ENCODE measurements at places on chromosomes 13 and 19.

DNA sequence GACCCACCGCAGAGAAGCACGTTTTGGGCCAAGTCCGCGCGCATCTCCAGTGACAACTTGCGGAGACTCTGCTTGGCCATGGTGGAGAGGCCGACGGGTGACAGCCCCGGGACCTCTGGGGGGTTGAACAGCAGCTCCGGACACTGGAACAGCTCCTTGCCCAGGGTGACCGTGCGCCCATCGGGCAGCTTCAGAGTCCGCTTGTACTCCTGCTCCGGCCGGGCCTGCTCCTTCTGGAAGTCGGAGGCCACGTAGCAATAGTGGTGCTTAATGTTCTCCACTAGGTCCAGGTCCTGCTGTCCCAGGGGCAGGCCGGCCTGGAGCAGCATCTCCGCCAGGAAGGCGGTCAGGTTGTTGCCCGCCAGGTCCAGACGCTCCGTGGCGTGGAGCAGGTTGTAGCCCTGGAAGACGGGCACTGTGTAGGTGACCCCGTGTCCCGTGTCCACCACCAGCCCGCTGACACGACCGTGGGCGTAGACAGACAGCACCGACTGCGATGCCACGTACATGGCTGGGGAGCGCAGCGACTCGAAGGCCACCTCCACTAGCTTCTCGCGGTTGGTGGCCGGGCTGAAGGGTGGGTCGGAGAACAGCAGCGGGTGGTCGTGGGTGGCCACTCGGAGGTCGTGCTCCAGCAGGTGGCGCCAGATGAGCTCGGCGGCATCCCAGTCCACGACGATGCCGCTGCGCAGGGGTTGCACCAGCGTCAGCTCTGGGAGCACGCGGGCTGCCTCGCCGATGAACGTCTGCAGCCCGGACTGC, 743 bp downstream of the ACTL9 start:
- no peak for DNase-seq

DNA sequence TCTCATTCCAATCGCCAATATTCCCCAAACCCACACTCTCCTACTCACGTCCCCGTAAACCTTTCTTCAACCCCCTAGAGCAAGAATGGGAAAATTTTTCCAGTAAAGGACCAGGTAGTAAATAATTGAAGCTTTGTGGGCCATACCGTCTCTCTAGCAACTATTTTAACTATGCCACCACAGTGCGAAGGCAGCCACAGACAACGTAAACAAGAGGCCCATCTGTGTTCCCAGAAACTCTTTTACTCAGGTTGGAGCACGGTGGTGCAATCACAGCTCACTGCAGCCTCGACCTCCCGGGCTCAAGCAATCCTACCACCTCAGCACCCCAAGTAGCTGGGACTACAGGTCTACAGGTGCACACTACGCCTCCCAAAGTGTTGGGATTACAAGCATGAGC, 3.0 kb downstream of the DPRX start:
- no peak for DNase-seq

GRCh38 chr13:29578300-29579085, 17.0 kb downstream of the SLC7A1 start:
- peak; percentile 35 for DNase-seq

DNA sequence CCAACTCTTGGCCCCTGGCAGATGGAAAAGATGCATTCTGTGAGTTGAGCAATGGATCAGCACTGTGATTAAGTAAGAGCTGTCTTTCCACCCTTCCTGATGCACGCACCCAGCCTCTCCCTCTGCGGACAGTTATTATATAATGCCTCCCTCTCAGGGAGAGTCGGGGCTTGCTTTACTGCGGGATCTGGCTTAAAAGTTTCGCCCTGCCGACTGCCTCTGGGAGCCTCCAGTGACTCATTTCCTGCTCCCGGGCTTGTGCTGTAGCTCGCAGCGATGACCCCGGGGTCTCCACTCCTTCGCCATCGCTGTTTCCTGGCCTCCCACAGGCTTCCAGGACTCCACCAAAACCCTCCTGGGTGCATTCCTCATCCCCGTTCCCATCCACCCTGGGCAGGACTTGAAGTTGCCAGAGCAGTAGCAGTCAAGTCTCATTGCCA, 107.4 kb upstream of the SLC7A1 start:
- peak; percentile 62 for DNase-seq

DNA sequence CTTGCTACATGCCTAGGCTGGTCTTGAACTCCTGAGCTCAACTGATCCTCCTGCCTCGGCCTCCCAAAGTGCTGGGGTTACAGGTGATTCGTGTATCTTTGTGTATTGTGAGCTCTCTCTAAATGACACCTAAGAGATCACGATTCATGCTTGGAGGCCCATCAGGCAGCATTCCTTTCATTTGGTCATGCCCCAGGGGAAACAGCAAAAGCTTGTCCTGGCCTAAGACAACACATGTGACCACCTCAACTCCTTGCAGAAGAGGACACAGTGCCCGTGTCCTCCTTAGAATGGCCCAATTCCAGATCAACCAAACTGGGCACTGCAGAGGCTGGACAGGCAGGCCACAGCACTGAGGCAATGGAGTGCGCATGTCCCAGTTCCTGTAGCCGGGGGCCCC, 32.5 kb downstream of the ZC3H4 start:
- no peak for DNase-seq

DNA sequence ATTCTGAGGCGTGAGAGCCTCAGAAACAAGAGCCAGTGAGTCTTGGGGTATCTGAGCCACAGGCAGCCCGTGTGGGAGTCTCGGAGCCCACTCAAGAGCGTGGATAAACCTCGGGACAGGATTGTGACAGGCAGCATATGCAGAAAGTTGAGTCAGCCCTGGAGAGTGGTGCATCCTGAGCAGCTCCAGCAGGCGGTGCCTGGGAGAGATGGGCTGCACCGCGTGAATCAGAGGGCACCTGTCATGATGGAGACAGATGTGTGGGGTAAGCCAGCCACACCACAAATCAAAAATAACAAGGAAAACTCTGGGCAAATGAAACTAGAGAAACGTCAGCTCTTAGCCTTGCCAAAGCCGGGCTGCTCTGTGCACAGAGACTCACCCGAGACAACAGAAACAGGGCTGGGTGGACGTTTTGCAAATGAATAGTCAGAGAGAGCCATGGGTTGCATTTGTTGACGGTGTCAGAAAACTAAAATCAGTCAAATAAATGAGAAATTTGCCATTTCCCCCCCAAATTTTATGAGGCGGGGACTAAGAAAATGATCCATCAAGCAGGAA, 30.0 kb upstream of the POP4 start:
- no peak for DNase-seq

GRCh38 chr19:33252418-33252962, 26.8 kb upstream of the SLC7A10 start:
- no peak for DNase-seq

DNA sequence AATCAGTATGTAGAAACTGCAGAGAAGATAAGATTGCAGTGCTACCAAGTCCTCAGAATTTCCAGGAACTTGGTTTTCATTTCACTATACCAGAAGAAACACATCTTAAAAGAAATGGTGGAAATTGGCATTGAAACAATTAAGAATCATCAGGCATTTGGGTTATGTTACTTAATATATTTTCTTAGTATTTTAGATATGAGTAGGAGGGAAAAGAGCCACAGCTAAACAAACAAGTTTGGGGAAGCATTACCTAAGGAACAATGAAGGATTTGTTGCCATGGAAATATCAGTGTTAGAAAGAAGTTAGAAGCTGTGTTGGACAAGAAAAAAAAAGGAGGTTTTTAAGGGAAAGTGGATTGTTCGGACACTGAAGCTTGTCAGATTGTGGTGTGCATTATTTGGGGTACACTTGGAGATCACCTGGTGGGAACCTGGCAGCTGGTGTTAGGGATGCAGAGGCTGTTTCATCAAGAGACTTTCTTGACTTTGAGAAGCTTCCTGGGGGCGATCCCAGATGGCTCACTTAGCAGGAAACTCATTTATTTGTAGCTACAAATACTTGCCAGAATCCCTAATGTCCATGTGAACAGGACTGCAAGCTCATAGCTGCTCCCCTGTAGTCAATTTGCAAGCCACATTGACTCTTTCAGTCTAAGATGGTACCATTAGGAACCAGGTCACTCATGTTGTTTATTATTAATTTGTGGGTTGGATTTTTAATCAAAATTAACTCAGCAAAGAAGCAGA, 246.7 kb downstream of the RFC3 start:
- no peak for DNase-seq

- DNase-seq, result no peak
Measured at GRCh38 chr19:49848938-49849337, 2.0 kb upstream of the PTOV1 start.

- DNase-seq, result no peak
Measured at GRCh38 chr13:106562301-106562700, 5.6 kb downstream of the ARGLU1 start.

- DNase-seq, result no peak
Measured at GRCh38 chr19:38101723-38102122, 122.3 kb downstream of the DPF1 start.

DNA sequence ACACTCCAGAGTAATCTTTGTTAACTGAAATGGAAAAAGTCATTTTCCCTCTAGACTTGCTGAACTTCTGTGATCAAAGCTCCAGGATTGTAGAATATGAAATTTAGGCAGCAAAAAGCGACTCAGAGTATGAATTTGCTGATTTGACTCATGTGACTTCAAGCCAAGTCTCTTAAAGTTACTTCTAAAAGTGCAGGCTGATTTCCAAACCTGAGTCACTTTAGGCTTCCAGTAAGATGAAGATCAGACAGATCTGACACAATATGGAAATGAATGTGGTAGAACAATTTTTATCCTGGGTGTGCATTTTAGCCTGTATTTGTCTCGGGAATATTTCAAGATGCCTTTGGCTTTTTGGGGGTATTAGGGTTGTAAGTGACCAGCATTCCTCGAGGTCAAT, 151.0 kb upstream of the TMTC4 start:
- DNase-seq, result no peak

DNA sequence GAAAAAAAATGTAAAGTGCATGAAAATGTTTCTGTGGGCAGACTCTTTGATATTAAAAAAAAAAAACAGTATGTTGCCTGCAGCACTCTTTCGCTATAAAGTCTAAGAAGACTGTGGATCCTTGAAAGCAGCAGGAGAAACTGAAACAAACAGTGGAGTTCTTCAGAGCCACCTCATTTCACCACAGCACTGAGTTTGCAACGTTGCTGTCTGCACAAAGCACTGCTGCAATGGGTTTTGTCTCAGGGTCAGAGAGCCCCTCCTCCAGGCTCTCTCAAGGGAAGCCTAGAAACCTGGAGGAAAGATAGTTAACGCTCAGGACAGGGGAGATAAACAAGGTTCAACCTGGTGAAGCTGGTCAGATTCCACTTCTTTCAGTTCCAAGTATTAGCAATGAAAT, 248.7 kb downstream of the EFNB2 start:
- DNase-seq, result peak; percentile 9

GRCh38 chr13:61258185-61258584, 157.5 kb downstream of the PCDH20 start:
- no peak for DNase-seq

- DNase-seq, result no peak
Measured at GRCh38 chr13:39784347-39784746, 128.9 kb downstream of the COG6 start.

DNA sequence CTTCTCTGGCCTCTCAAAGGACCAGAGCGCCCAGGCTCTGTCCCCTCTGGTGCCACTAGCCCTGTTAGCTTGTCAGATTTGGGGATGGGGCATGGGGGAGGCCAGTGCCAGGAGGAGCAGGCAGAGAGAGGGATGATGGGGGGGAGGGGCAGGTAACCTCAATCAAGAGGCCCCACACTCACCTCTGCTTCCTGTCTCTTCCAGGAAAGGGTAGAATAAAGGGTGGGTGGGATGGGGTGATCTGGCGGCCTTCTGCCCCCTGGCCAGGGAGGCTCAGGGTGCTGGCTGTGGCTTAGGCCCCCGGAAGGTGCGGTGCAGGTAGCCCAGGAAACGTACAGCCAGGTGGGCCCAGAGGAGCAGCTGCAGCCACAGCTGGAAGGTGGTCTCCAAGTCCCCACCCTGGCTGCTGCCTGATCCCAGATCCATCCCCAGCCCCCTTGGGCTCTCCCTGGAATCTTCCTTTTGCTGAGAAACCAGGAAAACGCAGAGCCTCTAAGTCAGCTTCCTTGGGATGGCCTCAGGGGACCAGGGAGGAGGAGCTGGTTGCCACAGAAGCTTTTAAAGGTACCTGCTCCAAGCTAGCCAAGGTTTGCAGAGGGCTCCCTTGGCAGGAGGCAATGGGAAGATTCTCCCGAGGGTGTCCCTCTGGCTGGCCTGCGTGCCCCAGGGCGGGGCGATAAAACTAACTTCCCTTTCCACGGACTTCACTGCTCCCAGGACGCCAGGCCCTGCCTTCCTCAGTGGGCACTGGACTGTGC, 5.3 kb downstream of the PRKACA start:
- DNase-seq, result no peak

GRCh38 chr19:49512970-49513745, 697 bp downstream of the FCGRT start:
- DNase-seq, result no peak

DNA sequence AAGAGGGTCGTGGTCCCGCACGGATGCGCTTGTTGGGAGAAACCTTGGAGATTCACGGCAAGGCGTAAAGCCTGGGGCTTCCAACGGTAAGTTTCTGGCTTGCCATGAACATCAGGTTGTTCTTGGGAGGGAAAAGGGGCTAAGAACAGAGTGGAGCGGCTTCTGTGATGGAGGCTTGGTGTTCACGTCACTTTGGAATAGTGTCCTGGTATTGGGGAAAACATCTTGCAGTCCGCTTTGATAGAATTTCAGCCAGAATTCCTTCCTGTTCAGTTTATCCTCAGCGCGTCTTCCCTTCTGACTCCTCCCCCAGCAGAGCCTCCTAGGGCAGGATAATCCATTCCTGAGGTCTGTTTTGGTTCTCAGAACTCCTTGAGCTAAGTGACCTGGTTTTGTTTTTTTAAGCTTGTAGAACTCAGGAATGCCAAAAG, 2.0 kb downstream of the KCTD15 start:
- peak; percentile 24 for DNase-seq

GRCh38 chr13:105083992-105084391, 1451.5 kb downstream of the EFNB2 start:
- DNase-seq, result no peak

GRCh38 chr19:18428787-18429674, 8.9 kb downstream of the ISYNA1 start:
- DNase-seq, result no peak

- no peak for DNase-seq
Measured at GRCh38 chr13:30153545-30154426, 153.6 kb downstream of the KATNAL1 start.

- DNase-seq, result no peak
Measured at GRCh38 chr13:110006304-110006703, 219.9 kb upstream of the IRS2 start.

DNA sequence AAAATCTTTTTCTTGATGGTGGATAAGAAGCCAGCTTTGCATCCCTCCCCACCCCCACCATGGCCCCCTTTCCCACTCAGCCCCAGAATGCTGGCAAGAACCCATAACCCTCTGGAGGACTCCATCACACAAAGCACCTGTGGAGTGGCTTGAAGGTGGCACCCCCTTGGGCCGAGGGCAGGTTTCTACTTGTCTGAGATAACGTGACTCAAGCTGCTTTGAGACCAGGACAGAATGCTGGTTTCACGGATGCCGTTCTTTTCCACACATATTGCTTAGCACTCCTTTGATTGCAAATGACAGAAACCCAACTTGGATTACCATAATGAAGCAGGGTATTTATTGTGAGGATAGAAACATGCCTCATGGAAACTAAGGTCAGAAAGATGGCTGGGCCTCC, 82.2 kb downstream of the LACC1 start:
- no peak for DNase-seq

All from foreskin melanocyte (primary cell).